Thyroid gland (tissue), 4 donors: ENCODE measurements at places on chromosomes 3 and 15. TPM values are rescaled to one million over a fixed set of nuclear protein-coding genes. Genes with fewer than 3 reads are reported as not detected.

GRCh38 chr3:135917076-135917475 is 48.5 kb upstream of the PPP2R3A start:
- H3K4me1 ChIP-seq = no peaks in the 10 kb centered on the region
- no peaks in the 10 kb centered on the region for H3K36me3 ChIP-seq
- H3K27ac ChIP-seq = no peak overlapping the region
- no peaks in the 10 kb centered on the region for H3K27me3 ChIP-seq
- H3K4me3 ChIP-seq = no peak overlapping the region

DNA sequence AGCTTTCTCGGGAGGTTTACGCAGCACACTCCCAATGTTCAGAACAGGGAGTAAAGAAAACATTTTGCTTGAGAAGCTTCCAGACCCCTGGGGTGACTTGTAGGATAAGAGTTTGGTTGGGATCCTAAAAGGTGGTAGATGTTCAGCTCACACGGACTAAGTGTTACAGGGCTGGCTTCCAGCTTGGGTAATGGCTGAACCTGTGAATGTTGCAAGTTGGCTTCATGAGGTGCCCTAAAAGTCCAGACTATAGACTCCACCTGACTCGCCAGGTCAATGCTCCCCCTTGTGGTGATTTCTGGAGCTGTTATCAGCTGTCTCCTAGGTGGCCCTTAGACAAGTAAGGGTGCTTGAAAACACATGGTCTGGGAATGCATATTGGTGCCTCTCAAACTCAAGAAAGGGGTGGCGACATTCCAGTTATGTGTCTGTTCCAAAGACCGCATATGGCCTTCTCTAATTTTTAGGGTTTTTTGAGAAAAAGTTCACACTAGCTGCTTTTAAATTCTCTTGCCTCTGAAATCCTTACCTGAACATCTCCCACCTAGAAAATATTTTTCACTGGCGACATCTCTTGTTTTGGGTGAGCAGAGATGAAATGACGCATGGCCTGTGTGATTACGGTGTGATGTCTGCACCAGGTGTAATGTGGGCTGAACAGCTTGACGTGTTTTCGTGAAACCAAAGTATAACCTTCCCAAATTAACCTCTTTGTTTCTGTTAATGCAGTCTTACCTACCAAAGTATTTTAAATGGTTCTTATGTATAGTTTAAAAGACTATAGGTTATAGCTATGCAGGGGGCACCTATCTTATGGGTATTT is 175.7 kb upstream of the KBTBD8 start:
- H3K27me3 ChIP-seq = no peaks in the 10 kb centered on the region
- peak; percentile 80 for DNase-seq
- no peaks in the 10 kb centered on the region for H3K36me3 ChIP-seq
- no peaks in the 10 kb centered on the region for H3K4me1 ChIP-seq
- H3K27ac ChIP-seq = no peak overlapping the region

DNA sequence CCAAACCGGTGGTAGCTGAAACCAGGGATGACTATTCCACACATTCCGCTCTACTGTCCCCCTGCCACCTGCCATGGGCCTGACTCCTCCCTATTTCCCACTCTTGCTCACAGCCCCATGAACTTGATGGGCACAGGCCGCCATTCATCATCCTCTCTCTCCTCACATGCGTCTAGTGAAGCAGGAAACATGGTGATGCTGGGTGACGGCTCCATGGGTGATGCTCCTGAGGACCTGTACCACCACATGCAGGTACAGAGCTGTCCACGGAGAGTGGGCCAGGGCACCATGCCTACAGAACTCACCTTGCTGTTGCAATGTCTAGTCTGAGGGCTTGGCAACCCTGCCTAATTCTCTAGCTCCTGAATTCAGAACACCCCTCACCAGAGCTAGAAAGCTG is 23.3 kb upstream of the MANF start:
- no peak overlapping the region for H3K27ac ChIP-seq
- peaks cover 4% of the 10 kb centered on the region for H3K36me3 ChIP-seq
- H3K4me1 ChIP-seq = no peaks in the 10 kb centered on the region
- H3K4me3 ChIP-seq = no peak overlapping the region
- no peaks in the 10 kb centered on the region for H3K27me3 ChIP-seq

DNA sequence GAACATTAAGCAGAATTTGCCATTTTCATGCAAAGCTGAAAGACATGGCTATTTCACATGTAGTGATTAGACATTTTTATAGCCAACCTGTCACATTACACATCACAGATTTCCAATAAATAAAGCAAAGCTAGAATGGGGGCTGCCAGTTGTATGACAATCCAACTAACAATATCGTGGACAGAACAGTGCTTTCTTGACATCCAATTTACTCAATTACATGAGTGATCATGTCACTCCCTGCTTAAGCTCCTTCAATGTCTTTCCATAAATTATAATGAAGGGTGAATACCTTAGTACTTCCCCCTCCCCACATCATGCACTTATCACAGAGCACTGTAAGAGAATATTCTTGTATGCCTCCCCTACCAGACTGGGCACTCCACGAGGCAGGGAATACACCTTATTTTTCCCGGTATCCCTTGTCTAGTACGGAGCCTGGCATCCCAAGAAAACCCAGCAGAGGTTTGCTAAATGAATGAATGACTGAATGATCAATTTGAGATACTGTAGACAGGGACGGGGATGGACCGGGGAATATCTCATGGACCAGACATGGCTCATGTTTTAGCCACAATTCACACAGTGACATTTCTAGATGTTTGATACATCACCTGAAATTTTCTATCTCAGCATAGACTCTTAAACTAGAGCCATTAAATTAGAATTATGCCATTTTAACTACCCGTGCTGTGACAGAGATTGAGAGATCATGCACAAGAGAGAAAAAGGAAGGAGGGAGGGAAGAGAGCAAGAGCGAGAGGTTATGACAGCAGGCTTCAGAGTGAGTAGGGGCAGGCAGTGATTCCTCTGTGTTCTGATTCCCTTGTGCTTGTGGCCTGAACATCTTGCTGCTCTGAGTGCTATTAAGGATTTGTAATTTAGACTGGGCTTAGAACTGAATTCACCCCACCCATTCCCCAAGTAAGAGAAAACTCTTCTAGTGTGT is 77.7 kb downstream of the EPHB1 start:
- no peaks in the 10 kb centered on the region for H3K27me3 ChIP-seq
- no peak for DNase-seq
- H3K27ac ChIP-seq = no peak overlapping the region
- no peaks in the 10 kb centered on the region for H3K36me3 ChIP-seq
- H3K4me3 ChIP-seq = no peak overlapping the region

GRCh38 chr3:195021692-195022091 is 249.3 kb downstream of the XXYLT1 start:
- DNase-seq = no peak
- no peak overlapping the region for H3K27ac ChIP-seq
- no peaks in the 10 kb centered on the region for H3K27me3 ChIP-seq
- H3K4me3 ChIP-seq = no peak overlapping the region
- H3K4me1 ChIP-seq = no peaks in the 10 kb centered on the region

GRCh38 chr15:48283396-48284145 is 47.7 kb upstream of the DUT start:
- no peaks in the 10 kb centered on the region for H3K4me1 ChIP-seq
- no peak overlapping the region for H3K4me3 ChIP-seq
- H3K27me3 ChIP-seq = no peaks in the 10 kb centered on the region

DNA sequence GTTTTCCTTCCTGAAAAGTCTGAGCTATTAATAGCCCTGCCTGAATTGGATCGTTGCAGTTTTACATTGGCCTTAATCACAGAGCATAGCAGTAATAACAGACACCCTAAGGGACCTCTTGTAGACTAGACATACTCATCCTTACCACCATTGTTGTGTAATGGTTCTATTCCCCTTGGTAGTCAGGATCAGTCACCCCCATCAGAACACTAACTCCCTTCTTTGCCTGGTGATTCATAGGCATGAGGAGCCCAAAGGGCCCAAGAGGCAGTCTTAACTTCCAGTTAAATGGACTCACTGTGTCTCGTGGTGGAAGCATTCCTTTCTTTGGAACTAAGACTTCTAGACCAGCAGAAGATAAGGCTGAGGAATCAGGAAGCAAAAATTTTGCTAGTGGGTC is 20.2 kb downstream of the CGGBP1 start:
- H3K4me1 ChIP-seq = no peaks in the 10 kb centered on the region
- H3K4me3 ChIP-seq = no peak overlapping the region
- no peak for DNase-seq
- H3K27ac ChIP-seq = no peak overlapping the region
- H3K36me3 ChIP-seq = no peaks in the 10 kb centered on the region
- no peaks in the 10 kb centered on the region for H3K27me3 ChIP-seq

- H3K27me3 ChIP-seq = no peaks in the 10 kb centered on the region
- H3K4me1 ChIP-seq = no peaks in the 10 kb centered on the region
- H3K36me3 ChIP-seq = no peaks in the 10 kb centered on the region
- no peak for DNase-seq
Measured at GRCh38 chr3:15505479-15506165, 15.9 kb downstream of the COLQ start.

DNA sequence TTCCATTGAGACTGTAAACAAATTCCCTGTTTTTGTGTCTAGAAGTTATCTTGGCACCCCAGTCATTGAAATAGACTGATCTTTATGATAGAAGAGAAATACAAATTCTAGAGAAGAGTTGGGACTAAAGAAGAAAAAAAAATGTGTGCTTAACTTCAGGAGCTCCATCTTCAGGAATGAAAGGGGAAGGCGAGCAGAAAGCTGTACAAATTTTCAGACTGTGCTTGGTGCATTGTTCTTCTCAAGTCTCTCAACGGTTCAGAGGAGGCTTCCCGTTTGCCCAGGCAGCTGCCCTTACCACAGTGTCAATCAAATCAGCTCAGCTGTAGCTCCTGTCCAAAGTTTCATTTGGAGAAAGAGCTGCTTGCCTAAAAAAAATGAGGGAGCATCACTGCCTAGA is 41.7 kb downstream of the OXSM start:
- no peak overlapping the region for H3K4me3 ChIP-seq
- no peaks in the 10 kb centered on the region for H3K27me3 ChIP-seq
- no peaks in the 10 kb centered on the region for H3K4me1 ChIP-seq

DNA sequence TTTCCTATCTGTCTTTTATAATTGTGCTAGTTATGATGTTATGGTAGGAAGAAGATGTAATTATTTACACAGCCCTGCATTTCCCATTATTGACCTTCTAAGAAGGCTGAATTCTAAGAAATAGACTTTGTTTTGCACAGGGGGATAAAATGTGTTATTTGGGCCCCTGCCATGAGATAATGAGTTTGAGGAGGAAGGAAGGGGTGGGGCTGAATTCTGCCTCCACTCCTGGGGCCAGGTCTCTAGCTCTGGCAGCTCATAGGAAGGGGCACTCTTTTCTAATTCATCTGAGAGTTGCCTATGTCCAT is 69.2 kb upstream of the GOLGA8B start:
- H3K36me3 ChIP-seq = no peaks in the 10 kb centered on the region
- no peak overlapping the region for H3K4me3 ChIP-seq
- no peak for DNase-seq
- H3K27me3 ChIP-seq = no peaks in the 10 kb centered on the region
- no peak overlapping the region for H3K27ac ChIP-seq

DNA sequence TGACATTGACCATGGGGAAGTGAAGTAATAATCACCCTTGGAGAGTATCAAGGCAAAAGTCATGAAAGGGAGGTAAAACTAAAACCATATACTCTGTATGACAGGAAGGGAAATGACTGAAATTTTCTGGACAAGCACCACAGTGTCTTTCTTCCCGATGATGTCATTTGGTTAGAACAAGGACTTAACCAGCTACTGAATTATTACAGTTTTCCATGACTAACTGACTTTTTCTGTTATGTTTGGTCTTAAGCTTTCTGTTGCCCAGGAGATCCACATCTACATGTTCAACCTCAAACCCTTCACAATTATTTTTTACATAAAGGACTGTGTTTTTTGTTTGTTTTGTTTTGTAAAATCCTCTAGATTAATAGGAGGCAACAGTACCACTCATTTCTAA is 191.9 kb upstream of the IL12A start:
- no peaks in the 10 kb centered on the region for H3K27me3 ChIP-seq
- no peaks in the 10 kb centered on the region for H3K36me3 ChIP-seq
- H3K4me3 ChIP-seq = no peak overlapping the region
- no peak overlapping the region for H3K27ac ChIP-seq
- peaks cover 6% of the 10 kb centered on the region for H3K4me1 ChIP-seq

- peaks cover 8% of the 10 kb centered on the region for H3K4me1 ChIP-seq
- no peaks in the 10 kb centered on the region for H3K36me3 ChIP-seq
- no peak overlapping the region for H3K27ac ChIP-seq
- DNase-seq = no peak
- H3K27me3 ChIP-seq = no peaks in the 10 kb centered on the region
Measured at GRCh38 chr3:87361956-87362355, 85.6 kb upstream of the POU1F1 start.

- H3K4me3 ChIP-seq = peak within 1 kb of the TSS; percentile 61
- no peaks in the 10 kb centered on the region for H3K36me3 ChIP-seq
- DNase-seq = peak; percentile 31
- H3K27me3 ChIP-seq = no peaks in the 10 kb centered on the region
Measured at GRCh38 chr3:72446218-72447058, 401.8 kb downstream of the SHQ1 start.

- H3K27ac ChIP-seq = no peak overlapping the region
- no peak for DNase-seq
Measured at GRCh38 chr3:156782921-156783320, 43.2 kb upstream of the LEKR1 start.

GRCh38 chr3:177681852-177682251 is 484.6 kb upstream of the TBL1XR1 start:
- no peaks in the 10 kb centered on the region for H3K27me3 ChIP-seq
- H3K36me3 ChIP-seq = no peaks in the 10 kb centered on the region
- no peak overlapping the region for H3K27ac ChIP-seq
- peaks cover 20% of the 10 kb centered on the region for H3K4me1 ChIP-seq

DNA sequence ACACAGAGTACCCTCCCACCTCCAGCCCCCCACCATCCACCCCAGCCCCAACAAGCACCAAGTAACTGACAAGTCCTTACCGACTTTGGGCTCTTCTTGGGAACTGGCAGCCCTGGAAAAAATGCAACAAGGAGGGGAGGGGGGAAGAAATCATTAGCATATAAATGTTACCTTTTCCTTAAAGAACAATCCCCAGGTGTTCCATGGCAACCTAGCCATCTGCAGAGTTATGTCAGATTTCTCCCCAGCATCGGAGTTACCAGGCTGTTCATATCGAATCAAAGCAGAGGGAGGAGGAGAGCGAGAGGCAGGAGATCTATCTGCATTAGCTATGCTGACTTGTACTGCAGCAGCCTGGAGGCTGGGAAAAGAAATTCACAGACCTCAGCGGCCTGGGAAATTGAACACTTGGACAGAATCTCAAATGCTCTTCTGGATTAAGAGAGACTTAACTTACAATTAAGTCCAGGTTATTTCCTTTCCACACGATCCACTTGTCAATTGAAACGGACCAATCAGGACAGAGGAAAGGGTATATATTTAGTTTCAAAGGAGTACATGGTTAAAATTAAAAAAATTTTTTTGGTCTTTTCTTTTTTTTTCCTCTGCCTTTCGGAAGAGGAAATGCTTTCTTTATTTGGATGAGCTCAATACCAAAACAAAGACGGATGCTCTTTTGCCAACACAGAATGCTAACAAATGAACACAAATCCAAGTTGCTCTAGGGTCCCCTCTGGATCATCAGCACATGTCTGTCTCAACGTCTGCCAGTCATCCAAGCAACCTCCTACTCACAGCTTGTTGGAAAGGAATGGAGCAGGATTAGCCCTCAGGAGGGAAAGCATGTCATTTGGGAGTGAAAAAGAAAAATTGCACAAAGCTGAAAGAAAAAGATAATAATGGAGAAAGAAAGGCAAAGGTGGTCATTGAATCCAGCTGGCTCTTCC is 637.1 kb downstream of the MAGI1 start:
- no peak for DNase-seq
- no peaks in the 10 kb centered on the region for H3K36me3 ChIP-seq
- H3K27ac ChIP-seq = no peak overlapping the region
- H3K4me3 ChIP-seq = no peak overlapping the region
- no peaks in the 10 kb centered on the region for H3K4me1 ChIP-seq
- H3K27me3 ChIP-seq = no peaks in the 10 kb centered on the region

The FES gene
- total RNA-seq = 34.1 TPM

The CMTM7 gene
- 24.7 TPM for total RNA-seq

The LDHAL6B gene
- 0.27 TPM for total RNA-seq

The NUSAP1 gene
- total RNA-seq = 0.89 TPM

The CPEB1 gene
- 3.1 TPM for total RNA-seq

The PCOLCE2 gene
- total RNA-seq = 6.6 TPM

The RAB5A gene
- 109 TPM for total RNA-seq

The C3orf49 gene
- not detected for total RNA-seq
